Activated CD4-positive, alpha-beta memory T cell treated with anti-CD3 and anti-CD28 coated beads, Interleukin-2, amount 10 ng/mL, durations not matched to agents 7 days and 5 days (primary cell): ENCODE measurements at places on chromosomes 2 and 18. TPM values are rescaled to one million over a fixed set of nuclear protein-coding genes. Genes with fewer than 3 reads are reported as not detected.

GRCh38 chr2:56266761-56267414 lies 83.1 kb downstream of the CCDC85A start:
- H3K27ac ChIP-seq: no peak overlapping the region
- H3K27me3 ChIP-seq: no peaks in the 10 kb centered on the region
- DNase-seq: no peak
- no peaks in the 10 kb centered on the region for H3K4me1 ChIP-seq
- no peaks in the 10 kb centered on the region for H3K36me3 ChIP-seq

DNA sequence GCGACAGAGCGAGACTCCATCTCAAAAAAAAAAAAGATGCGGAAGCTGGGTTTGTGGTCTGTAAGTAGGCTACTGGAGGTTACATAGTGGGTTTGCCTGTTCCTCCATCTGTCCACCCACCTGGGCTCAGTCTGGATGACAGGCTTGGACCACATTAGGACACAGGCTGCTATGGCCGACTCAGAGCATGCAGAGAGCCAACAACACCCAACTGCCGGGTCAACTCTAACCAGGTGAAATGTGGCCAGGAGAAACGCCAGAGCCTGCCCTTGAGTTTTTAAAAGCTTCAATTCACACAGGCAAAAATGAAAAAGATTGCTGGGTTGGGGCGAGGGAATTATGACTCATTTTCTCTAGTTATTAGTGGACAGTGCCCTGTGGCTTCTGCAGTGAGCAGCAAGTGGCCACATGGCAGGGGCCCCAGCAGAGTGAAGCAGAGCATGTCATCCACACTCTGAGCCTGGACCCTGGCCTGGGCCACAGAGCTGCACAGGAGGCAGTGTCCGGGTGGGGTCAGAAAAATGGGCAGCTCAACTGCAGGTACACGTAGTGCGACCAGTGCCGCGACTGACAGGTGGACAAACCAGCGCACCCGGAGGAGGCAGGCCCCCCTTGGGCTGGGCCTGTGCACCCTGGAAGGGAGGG lies 67.4 kb downstream of the BIN1 start:
- no peaks in the 10 kb centered on the region for H3K27me3 ChIP-seq
- peaks cover 12% of the 10 kb centered on the region for H3K4me1 ChIP-seq
- H3K4me3 ChIP-seq: no peak overlapping the region
- no peak overlapping the region for H3K27ac ChIP-seq
- H3K36me3 ChIP-seq: no peaks in the 10 kb centered on the region

PTMA gene
- total RNA-seq: 1,326 TPM

CRYBA2 gene
- total RNA-seq: not detected

GRCh38 chr2:109721626-109722025 lies 72.5 kb upstream of the RGPD5 start:
- H3K4me1 ChIP-seq: no peaks in the 10 kb centered on the region
- no peak overlapping the region for H3K27ac ChIP-seq
- no peaks in the 10 kb centered on the region for H3K36me3 ChIP-seq
- no peak overlapping the region for H3K4me3 ChIP-seq
- no peaks in the 10 kb centered on the region for H3K27me3 ChIP-seq

- peaks cover 45% of the 10 kb centered on the region for H3K27me3 ChIP-seq
- no peaks in the 10 kb centered on the region for H3K36me3 ChIP-seq
- peaks cover 6% of the 10 kb centered on the region for H3K4me1 ChIP-seq
- H3K27ac ChIP-seq: no peak overlapping the region
- no peak overlapping the region for H3K4me3 ChIP-seq
- no peak for DNase-seq
Observed at GRCh38 chr2:148865512-148865911, 9.5 kb upstream of the KIF5C start.
